ENCODE measurements at places on chromosomes 7 and 10. TPM values are rescaled to one million over a fixed set of nuclear protein-coding genes. Genes with fewer than 3 reads are reported as not detected.
A peak's percentile ranks its signal among the peaks of the same experiment; 100 is the strongest.

- DNase-seq = no peak
Observed at GRCh38 chr10:98321186-98321780, 53.3 kb upstream of the LOXL4 start.

- DNase-seq = no peak
Observed at GRCh38 chr10:19310066-19310465, 261.5 kb downstream of the MALRD1 start.

DNA sequence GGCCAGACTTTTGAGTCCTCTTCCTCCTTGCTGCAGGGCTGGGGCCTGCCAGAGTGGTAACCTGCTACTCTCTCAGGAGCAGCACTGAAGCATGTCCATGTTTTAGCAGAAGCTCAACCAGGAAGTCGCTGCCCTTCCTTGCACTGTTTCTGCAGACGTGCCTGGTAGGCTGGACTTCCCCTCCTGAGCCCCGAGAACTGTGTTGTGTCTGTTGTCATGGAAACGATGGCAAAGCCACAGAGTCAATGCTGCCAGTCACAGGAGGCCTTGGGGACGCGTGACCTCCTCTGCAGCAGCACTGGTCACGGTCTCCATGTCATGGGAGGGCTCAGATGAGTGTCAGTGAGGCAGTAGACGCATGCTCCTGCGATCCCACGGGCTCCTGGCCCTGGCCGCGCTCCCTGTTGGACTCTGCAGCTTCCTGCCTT is 145.5 kb downstream of the FANK1 start:
- peak; percentile 85 for DNase-seq

DNA sequence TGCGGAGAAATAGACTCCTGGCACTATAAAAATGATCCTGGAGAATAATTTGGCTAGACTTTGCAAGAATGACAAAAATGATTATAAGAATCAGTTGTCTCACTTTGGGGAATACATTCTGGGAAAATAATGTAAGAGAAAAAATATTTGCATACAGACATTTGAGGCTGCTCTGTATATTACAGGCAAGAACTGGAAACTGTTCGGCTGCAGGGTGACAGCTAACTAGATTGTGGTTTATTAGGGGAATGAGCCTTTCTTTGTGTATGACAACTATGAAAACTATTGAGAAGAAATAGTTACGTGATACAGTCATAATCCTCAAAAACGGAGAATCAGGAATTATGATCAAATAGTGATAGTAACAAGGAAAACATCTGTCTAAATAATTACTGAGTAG is 8.6 kb downstream of the TRIM56 start:
- DNase-seq = no peak

- DNase-seq = peak; percentile 68
Observed at GRCh38 chr10:101330631-101331225, 23.2 kb upstream of the BTRC start.

DNA sequence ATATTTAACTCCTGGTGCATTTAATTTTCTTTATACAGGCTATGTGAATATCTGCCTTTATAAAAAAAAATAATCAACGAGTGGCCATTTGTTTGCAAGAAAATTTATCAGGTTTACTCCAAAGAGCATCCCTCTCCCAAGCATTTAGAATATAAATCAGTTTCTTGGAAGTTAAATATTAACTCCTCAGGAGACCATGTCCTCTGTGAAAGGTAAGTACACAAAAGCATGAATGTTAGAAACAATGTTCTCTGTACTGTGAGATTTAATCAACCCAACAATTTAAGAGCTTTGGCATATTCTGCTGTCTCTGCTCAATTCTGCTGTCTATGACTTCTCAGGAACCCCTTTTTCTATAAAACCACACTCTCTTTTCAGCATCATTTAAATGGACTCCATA is 119.3 kb upstream of the LAMB4 start:
- no peak for DNase-seq

EPO gene
- total RNA-seq = not detected

GRCh38 chr10:98570834-98571233 is 124.1 kb upstream of the HPS1 start:
- no peak for DNase-seq

CPA2 gene
- total RNA-seq = 0.11 TPM

All from Daoy (cell line).